RCC 7860 (cell line): ENCODE measurements at places on chromosomes 13 and 19.
A peak's percentile ranks its signal among the peaks of the same experiment; 100 is the strongest.

DNA sequence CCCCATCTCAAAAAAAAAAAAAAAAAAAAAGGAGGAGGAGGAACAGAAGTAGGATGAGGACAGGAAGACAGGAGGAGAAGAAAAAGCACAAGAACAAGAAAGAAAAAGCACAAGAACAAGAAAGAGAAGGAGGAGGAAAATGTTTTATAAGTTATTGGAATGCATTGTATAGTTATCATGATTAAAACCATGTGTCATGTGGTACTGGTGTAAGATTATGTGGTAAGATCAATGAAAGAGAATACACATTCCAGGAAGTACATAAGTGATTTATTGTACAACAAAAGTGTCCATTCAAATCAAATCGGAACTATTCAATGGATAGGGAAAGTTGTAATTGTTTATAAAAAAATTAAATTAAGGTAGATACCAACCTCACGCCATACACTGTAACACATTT lies 167.7 kb downstream of the MZT1 start:
- DNase-seq, result no peak

- no peak for DNase-seq
These were observed 7.8 kb downstream of the EBPL start for GRCh38 chr13:49683489-49683888.

DNA sequence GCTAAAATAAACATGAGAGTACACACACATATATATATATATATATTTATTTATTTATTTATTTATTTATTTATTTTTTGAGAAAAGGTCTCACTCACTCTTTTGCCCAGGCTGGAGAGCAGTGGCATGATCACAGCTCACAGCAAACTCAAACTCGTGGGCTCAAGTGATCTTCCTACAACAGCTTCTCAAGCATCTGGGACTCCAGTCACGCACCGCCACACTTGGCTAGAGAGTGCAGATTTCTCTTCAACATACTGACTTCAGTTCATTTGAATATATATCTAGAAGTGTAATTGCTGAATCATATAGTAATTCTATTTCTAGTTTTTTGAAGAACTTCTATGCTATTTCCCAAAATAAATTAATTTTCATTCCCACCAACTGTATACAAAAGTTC lies 1711.8 kb downstream of the SLITRK5 start:
- DNase-seq, result no peak

DNA sequence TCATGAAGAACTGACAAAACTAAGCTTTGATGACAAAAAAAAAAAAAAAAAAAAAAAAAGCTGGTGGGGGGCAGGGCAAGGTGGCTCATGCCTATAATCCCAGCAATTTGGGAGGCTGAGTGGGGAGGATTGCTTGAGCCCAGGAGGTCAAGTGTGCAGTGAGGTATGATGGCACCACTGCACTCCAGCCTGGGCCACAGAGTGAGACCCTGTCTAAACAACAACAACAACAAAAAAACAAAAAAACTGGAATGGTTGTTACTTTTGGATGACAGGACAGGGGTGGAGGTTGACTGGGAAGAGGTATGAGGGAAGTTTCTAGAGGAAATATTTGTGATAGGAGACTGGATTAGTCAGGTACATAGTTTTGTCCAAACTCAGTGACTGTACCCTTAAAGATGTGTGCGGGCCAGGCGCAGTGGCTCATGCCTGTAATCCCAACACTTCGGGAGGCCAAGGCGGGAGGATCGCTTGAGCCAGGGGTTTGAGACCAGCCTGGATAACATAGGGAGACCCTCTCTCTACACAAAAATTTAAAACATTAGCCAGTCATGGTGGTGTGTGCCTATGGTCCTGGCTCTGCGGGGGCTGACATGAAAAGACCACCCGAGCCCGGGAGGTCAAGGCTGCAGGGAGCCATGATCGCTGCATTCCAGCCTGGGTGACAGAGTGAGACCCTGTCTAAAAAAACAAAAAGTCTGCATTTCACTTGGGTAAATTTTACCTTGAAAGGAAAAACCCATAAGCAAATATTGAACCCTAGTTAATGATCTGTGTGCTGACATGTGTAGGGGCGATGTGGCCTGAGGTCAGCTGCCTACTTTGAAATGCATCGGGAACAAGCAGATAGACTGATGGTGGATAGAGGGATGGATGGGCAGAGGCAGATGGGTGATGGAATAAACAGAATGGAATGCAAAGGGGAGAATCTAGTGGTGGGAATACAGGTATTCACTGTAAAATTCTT lies 37.0 kb downstream of the CERS4 start:
- no peak for DNase-seq

DNA sequence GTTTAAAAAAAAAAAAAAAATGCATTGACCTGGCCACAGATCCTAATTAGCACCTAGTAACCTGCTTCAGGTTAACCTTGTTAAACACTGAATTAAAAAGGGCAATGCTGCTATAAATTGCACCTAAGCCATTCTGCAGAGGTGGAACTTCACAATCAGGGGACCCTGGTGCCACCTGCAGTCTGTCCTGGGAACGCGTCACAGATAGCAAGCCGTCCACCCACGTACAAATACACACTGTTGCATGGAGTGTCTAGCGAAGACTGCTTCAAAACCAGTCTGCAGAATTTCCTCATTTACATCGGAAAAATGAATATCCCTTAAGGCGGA lies 169.3 kb downstream of the COL4A1 start:
- DNase-seq, result peak; percentile 53

GRCh38 chr13:58893396-58893795 lies 1261.9 kb downstream of the PCDH17 start:
- DNase-seq, result no peak

- no peak for DNase-seq
These were observed 1.8 kb downstream of the DBP start for GRCh38 chr19:48635263-48635965.

- peak; percentile 39 for DNase-seq
These were observed 111.2 kb upstream of the SGCG start for GRCh38 chr13:23069566-23069965.

DNA sequence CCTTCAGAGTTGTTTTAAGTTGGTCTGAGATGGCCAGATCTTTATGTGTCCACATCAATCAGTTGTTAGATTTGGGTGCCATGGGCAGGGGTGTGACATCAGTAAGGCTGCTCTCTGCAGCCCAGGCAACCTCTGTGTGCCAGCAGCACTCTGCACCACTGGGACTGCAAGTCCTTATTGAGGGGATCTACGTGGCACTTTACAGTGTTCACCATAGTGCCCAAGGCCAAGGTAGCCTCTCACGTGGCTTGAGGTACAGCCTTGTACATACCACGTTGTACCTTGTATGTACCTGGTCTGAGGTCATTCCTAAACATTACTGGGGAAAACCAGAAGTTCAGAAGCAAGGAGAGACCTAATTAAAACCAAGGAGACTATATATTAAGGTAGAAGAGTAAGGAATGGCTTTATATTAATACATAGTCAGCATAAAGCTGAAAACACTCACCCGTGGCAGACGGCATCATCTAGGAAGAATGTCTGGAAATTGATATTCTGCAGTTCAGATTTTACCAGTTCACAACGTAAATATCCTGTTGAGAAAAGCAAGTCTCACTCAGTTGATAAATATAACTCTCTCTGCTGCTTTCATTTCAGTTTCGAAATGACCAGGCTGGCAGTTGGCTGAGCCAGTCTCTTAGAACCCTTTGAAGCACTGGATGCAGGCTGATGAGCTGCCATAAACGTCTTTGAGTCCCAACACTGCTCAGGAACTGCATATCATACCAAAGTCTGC lies 128.8 kb downstream of the ZDHHC20 start:
- DNase-seq, result no peak

- no peak for DNase-seq
These were observed 635.6 kb upstream of the SLITRK5 start for GRCh38 chr13:87035526-87035925.

GRCh38 chr19:49792829-49793560 lies 20.1 kb downstream of the FUZ start:
- no peak for DNase-seq

DNA sequence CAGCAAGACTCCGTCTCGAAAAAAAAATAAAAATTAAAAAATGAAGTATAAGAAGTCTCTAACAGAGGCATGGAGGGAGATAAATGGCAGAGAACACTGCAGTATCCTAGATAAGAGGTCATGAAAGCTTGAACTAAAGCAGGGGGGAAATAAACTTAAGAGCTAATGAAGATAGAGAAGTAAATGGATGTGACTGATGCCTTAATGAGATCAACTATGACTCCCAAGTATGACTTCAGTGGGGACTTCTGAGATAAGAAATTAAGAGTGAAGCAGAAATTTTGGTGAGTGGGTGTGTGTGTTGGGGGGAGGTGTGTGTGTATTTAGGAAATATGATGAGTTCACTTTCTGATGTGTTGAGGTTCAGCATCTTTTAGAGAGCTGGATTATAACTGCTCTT lies 55.1 kb downstream of the DIAPH3 start:
- DNase-seq, result no peak

DNA sequence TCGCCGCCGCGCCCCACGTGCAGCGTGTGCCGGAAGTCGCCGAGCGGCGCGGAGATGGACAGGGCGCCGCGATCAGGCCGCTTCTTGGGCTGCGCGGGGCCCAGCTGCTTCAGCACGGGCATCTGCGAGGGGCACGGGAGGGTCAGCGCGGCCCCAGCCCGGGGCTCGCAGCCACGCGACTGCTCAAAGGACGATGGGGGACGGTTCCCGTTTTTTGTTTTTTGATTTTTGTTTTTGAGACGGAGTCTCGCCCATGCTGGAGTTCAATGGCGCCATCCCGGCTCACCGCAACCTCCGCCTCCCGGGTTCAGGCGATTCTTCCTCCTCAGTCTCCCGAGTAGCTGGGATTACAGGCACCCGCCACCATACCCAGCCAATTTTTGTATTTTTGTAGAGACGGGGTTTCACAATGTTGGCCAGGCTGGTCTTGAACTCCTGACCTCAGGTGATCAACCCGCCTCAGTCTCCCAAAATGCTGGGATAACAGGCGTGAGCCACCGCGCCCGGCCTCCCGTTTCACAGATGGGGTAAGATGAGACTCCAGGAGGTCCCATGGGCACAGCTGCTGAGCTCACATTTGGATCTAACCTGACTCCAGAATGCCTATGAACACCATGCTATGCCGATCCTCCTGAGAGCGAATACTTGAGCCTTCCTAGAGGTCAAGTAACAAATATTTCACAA lies 2.0 kb upstream of the LENG9 start:
- DNase-seq, result no peak

DNA sequence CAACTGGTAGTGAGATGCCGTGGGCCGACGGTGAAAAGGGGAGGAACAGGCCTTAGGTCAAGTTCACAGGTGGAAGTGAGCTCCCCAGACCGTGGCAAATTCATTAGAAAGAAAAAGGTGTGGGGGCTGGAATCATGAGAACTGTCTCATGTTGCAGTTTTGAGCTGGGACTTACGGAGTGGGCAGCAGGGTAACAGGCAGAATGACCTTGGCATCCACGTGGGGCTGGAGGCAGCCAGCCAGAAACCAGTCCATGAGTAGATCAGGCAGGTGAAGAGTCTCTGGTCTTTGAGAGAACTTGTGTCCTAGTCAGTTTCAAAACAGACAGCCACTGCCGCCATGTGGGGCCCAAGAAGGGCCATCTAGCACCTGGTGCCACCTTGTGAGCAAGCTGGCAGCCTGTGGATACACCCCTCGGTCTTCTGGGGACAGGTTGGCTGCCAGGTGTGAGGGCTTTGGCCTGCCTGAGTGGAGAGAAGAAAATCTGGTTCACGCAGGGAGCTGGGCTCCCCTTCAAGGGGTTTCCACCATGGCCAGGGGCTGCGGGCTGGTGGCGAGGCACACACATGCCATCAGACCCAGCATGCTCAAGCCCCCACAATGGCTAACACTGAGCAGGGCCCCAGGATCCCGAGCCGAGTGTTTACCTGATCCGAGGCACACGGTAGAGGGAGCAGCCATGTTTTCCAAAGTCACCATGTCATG lies 23.9 kb downstream of the TSSK6 start:
- no peak for DNase-seq

DNA sequence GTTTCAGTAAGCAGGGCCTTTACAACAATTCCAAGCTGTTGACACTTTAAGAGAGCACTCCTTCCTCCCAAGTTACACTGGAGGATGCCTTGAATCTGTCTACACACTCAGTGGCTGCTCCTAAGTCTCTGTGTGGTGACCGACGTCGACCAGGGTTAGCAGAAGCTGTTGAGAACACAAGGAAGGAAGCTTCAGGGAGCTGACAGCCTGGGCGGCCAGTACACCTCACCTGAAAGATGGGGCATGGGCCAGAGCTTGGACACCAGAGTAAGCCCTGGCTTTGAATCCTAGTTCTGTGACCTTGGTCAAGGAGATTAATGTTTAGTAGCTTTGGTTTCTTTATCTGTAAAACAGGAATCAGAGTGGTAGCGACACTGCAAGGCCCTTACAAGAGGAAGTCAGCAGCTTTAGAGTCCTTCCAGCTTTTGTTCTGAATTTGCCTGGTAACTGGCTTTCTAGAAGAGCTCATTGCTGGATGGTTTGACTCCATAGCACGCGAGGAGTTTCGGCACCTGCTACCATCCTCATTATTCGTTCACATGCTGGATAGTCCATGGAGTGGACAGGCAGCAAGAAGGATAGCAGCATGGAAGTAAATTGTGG lies 214.2 kb downstream of the FGF9 start:
- no peak for DNase-seq

DNA sequence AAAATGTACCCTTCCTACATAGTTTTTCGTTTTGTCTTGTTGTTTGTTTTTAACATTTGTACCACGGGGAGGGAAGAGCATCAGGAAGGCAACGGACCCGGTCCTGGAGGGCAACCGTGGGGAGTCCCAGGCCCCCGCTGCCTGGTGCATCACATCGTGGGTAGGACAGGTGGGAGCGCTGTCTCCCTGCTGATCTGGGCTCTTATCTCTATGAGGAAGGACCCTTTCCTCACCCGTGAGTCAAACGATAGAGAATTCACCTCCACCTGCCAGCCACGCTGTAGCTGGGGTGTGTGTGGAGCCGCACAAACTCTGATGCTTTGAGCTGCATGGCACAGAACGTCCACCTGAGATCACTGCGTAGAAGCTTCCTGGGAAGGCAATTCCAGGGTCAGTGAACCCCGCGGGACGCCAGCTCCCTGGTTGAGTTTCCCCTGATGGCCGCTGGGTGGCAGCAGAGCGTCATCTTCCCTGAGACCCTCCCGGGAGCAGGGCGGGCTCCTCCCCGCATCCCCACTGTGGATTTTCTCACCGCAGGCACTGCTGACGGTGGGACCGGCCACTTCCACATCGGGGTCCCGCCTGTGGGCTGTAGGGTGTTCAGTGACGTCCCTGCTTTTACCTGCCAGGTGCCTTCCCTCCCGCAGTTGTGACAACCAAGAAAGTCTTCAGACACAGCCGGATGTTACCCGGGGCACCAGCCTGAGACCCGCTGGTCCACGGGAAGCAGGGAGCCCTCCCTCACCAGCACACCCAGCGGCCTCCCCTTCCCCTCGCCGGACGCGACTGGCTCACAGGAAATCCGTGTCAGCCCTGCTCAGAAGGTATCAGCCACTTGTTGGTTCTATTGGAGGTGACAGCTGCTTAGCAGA lies 54.7 kb downstream of the ZNF787 start:
- no peak for DNase-seq

GRCh38 chr19:15583346-15583745 lies 31.7 kb upstream of the CYP4F8 start:
- no peak for DNase-seq

DNA sequence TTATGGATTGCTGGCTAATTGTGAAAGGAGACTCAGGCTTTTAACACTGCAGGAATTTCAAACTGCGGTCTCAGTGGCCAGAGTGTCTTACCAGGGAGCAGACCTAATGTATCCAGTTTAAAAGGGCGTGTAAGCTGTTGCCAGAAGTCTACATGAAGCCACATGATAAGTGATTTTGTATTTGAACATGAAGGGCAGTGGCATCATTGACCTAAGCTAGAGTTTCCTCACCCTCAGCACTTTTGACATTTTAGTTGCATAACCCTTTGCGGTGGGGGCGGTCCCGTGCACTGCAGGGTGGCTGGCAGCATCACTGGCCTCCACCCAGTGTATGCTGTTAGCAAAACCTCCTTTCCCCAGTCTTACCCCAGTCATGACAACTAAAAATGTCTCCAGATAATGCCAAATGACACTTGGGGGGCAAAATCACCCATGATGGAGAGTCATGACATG lies 23.7 kb upstream of the GPR18 start:
- DNase-seq, result no peak
